Breast epithelium (tissue), 4 donors: ENCODE measurements at places on chromosomes 13 and 19. TPM values are rescaled to one million over a fixed set of nuclear protein-coding genes. Genes with fewer than 3 reads are reported as not detected.

Gene SIAH3
- total RNA-seq: under 0.01 TPM

Gene SLC7A10
- total RNA-seq: not detected

Gene DLL3
- not detected for total RNA-seq

Gene ACER1
- total RNA-seq: not detected

Gene CD209
- 2.3 TPM for total RNA-seq

Gene CEACAM16
- total RNA-seq: not detected

Gene KCTD15
- total RNA-seq: 14.6 TPM

Gene TEAD2
- 24.9 TPM for total RNA-seq

GRCh38 chr19:4687396-4687795 lies 17.3 kb upstream of the MYDGF start:
- no peaks in the 10 kb centered on the region for H3K4me1 ChIP-seq
- DNase-seq: no peak
- no peak overlapping the region for H3K4me3 ChIP-seq
- no peak overlapping the region for H3K27ac ChIP-seq

DNA sequence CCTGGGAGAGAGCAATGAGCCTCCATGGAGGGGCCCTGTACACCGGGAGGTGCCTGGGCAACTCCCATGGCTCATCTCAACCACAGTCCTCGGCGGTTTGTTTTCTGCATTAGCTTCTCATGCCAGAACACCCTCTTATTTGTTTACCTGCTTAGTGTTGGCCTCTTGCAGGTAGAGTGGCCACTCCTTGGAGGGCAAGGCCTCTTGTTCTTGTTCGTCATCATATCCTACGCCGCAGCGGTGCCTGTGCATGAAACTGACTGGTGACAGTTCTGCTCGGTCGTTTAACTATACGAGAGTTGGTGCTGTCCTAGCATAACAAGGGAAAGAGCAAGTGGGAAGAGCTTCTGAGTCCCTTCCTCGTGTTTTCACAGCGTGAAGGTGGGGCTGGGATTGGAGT lies 40.5 kb upstream of the RNF113B start:
- H3K36me3 ChIP-seq: no peaks in the 10 kb centered on the region
- no peak for DNase-seq
- H3K4me1 ChIP-seq: peaks cover 15% of the 10 kb centered on the region
- H3K4me3 ChIP-seq: no peak overlapping the region
- H3K27me3 ChIP-seq: no peaks in the 10 kb centered on the region

DNA sequence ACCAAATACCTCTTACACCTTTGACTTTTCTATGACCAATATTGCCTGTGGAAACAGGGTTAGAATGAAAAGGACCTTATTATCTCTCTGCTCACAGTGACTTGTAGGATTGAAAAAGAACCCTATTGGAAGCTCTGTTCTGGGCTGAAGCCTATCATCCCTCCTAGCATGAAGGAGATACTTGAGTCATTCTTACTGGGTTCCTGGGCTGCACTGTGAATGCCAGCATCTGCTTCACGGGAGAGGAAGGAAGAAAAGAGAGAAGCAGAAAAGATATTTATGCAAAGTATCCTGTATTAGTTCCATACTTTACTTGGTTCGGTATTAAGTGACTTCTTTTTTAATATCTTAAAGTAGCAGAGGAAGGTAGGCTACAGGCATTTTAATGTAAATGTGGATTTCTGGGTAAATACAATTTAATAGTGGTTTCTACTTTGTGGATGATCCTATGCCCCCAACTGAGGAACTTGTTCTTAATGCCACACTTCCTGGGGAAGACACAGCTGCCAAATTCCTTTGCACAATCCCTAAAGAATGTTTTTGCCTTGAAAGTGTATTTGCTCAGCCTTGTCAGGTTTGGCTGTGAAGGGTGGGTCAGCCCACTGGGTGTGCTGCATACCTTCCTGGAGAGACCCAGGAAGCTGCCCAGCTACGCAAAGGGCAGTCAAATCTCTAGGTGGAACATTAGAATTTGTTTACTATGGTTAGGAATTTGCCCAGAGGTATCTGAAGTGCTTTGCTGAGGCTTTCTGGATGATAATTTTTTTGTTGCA lies 13.7 kb upstream of the SCEL start:
- H3K36me3 ChIP-seq: no peaks in the 10 kb centered on the region
- DNase-seq: no peak
- H3K4me1 ChIP-seq: no peaks in the 10 kb centered on the region
- no peaks in the 10 kb centered on the region for H3K27me3 ChIP-seq

GRCh38 chr13:113358653-113359190 lies 5.2 kb downstream of the GRTP1 start:
- no peaks in the 10 kb centered on the region for H3K36me3 ChIP-seq
- no peak for DNase-seq
- H3K4me1 ChIP-seq: peaks cover 4% of the 10 kb centered on the region
- no peak overlapping the region for H3K4me3 ChIP-seq
- no peaks in the 10 kb centered on the region for H3K27me3 ChIP-seq

GRCh38 chr19:39430675-39431593 lies 4.8 kb downstream of the RPS16 start:
- H3K4me1 ChIP-seq: peaks cover 13% of the 10 kb centered on the region
- H3K27me3 ChIP-seq: no peaks in the 10 kb centered on the region
- H3K36me3 ChIP-seq: peaks cover 7% of the 10 kb centered on the region
- H3K4me3 ChIP-seq: no peak overlapping the region
- DNase-seq: no peak
- H3K27ac ChIP-seq: peak overlapping the region; percentile 43

DNA sequence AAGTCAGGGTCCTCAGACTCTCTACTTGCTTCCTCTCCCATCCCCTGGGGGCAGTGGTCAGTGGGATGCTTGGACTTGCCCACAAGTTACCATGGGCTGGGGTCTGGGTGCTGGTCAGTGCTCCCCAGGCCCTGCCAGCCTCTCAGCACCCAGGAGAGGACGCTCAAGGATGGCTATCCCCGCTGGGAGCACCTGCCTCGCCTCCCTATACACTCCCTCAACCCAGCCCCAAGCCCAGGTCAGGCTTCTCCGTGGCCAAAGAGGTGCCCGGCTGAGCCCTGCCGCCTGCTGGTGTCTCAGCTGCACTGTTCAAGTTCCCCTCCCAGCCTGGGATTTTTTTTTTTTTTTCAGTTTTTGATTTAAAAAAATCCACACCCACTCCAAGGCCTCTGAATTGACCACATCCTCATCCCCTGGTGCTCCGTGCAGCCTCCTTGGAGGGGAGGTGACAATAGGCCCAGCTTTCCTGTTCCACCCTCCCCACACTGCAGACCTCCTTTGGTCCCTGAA lies 10.8 kb downstream of the F2RL3 start:
- H3K27ac ChIP-seq: no peak overlapping the region
- no peak for DNase-seq
- no peaks in the 10 kb centered on the region for H3K27me3 ChIP-seq
- no peaks in the 10 kb centered on the region for H3K4me1 ChIP-seq
- no peak overlapping the region for H3K4me3 ChIP-seq

DNA sequence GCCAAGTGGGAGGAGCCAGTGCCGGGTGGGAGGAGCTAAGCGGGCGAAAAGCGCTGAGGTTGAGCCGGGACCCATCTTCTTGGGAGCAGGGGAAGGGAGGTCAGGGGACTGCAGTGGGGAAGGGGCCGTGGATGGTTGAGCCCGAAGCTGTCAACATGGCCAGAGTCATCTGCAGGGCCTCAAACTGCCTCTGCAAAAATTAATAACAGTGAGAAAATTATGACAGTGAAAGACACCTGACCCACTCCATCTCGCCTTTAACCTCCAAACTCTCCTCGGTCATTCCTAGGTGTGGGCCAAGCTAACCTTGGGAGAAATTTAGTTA lies 30.1 kb downstream of the ZNF557 start:
- H3K4me3 ChIP-seq: peak overlapping the region; percentile 70
- peaks cover 4% of the 10 kb centered on the region for H3K4me1 ChIP-seq
- H3K27ac ChIP-seq: peak overlapping the region; percentile 92
- DNase-seq: no peak
- no peaks in the 10 kb centered on the region for H3K36me3 ChIP-seq

GRCh38 chr19:2329501-2329916 lies 1.0 kb downstream of the SPPL2B start:
- no peak for DNase-seq
- H3K27ac ChIP-seq: no peak overlapping the region
- H3K4me3 ChIP-seq: peak overlapping the region; percentile 97
- H3K4me1 ChIP-seq: peaks cover 15% of the 10 kb centered on the region

- H3K4me1 ChIP-seq: no peaks in the 10 kb centered on the region
- H3K27ac ChIP-seq: no peak overlapping the region
- no peaks in the 10 kb centered on the region for H3K27me3 ChIP-seq
- H3K36me3 ChIP-seq: no peaks in the 10 kb centered on the region
- no peak overlapping the region for H3K4me3 ChIP-seq
Observed at GRCh38 chr13:46698014-46698413, 98.9 kb downstream of the ESD start.

- H3K4me3 ChIP-seq: no peak overlapping the region
- no peak for DNase-seq
- H3K36me3 ChIP-seq: no peaks in the 10 kb centered on the region
Observed at GRCh38 chr13:40570930-40571329, 95.5 kb downstream of the FOXO1 start.

DNA sequence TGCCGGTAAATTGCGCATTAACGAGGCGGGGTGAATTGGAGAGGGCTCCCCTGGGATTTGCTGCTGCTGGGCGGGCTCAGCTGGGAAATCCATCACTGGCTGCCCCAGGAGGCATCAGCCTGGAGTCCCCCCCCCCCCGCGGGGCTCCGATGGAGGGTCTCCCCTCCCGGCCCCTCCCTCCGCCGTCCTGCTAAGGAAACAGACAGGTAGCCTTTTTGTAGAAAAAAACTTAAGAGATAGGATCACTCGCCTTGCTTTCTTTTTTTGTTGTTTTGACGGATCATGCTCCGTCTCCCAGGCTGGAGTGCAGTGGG lies 6.8 kb downstream of the TLE6 start:
- no peak for DNase-seq
- no peaks in the 10 kb centered on the region for H3K36me3 ChIP-seq
- peak overlapping the region; percentile 98 for H3K27ac ChIP-seq

- no peaks in the 10 kb centered on the region for H3K4me1 ChIP-seq
- H3K27ac ChIP-seq: no peak overlapping the region
- H3K4me3 ChIP-seq: no peak overlapping the region
- no peaks in the 10 kb centered on the region for H3K36me3 ChIP-seq
Observed at GRCh38 chr19:32171719-32172151, 173.7 kb upstream of the ZNF507 start.

GRCh38 chr13:31433207-31433606 lies 233.4 kb downstream of the B3GLCT start:
- no peak overlapping the region for H3K4me3 ChIP-seq
- peak overlapping the region; percentile 29 for H3K27ac ChIP-seq
- no peak for DNase-seq

DNA sequence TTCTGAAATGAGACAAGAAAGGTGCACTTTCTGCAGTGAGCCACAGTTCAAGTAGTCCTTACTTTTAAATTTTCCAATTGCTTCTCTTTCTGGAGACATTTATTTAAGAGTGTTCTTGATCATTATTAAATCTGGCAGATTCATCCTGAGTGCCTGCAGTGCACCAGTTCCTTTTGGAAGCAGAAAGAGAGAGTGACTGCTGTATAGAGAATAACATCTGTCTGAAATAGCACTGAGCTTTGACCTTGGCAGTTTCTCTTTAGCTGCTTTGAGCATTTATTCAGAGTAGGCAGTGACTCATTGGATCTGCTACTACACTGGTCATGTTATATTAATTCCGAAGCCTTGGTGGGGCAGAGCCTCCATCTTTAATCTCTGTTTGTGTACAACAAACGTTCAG lies 1373.7 kb downstream of the PCDH9 start:
- DNase-seq: no peak
- H3K4me3 ChIP-seq: no peak overlapping the region
- H3K27ac ChIP-seq: no peak overlapping the region
- no peaks in the 10 kb centered on the region for H3K4me1 ChIP-seq
- no peaks in the 10 kb centered on the region for H3K27me3 ChIP-seq

- peaks cover 4% of the 10 kb centered on the region for H3K27me3 ChIP-seq
- H3K36me3 ChIP-seq: no peaks in the 10 kb centered on the region
- no peak overlapping the region for H3K27ac ChIP-seq
- no peak for DNase-seq
- H3K4me1 ChIP-seq: no peaks in the 10 kb centered on the region
- no peak overlapping the region for H3K4me3 ChIP-seq
Observed at GRCh38 chr19:3320354-3320670, 46.1 kb upstream of the NFIC start.

DNA sequence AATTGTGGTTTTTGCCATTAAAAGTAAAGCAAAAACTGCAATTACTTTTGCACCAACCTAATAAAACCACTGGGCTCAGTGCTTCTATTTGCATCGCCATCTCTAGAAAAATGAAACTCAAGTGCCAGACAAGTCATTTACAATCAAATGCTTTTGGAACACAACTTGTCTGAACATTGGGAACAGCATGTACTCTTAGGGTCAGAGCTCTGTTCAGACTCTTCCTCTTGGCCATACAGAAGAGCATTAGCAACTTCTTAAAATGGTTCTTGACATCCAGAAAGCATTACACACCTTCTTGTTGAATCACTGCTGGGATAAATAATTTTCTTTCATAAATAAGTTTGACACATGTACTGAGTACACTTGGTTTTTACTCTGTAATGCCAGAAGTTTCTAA lies 272.5 kb downstream of the DCLK1 start:
- H3K4me3 ChIP-seq: no peak overlapping the region
- H3K27me3 ChIP-seq: no peaks in the 10 kb centered on the region
- no peak overlapping the region for H3K27ac ChIP-seq
- no peak for DNase-seq
- H3K36me3 ChIP-seq: no peaks in the 10 kb centered on the region

DNA sequence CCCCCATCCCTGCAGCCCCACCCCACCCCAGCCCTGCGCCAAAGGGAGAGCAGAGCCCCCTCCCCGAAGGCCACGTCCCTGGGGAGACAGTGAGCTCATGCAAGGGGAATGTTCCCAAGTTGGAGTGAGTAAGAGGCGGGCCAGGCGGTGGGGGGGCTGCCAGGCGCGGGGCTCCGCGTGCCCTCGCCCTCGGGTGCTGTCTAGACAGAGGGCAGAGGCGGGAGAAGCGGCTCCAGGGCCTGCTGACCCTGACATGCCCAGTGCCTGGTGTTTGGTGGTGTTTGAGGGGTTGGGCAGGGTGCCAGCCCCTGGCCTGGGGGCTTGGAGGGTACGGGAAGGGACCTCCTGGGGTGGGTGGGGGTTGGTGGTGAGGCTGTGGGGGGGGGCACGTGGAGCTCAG lies 1.0 kb downstream of the FSTL3 start:
- peak overlapping the region; percentile 76 for H3K27ac ChIP-seq
- H3K4me1 ChIP-seq: peaks cover 15% of the 10 kb centered on the region
- DNase-seq: peak; percentile 75
- no peaks in the 10 kb centered on the region for H3K27me3 ChIP-seq
- no peaks in the 10 kb centered on the region for H3K36me3 ChIP-seq

- no peak for DNase-seq
- H3K36me3 ChIP-seq: no peaks in the 10 kb centered on the region
- no peaks in the 10 kb centered on the region for H3K4me1 ChIP-seq
- no peaks in the 10 kb centered on the region for H3K27me3 ChIP-seq
- H3K27ac ChIP-seq: no peak overlapping the region
Observed at GRCh38 chr13:112871742-112872141, 97.3 kb upstream of the MCF2L start.

GRCh38 chr13:89959074-89959473 lies 1388.4 kb upstream of the MIR17HG start:
- H3K4me1 ChIP-seq: no peaks in the 10 kb centered on the region
- no peak overlapping the region for H3K27ac ChIP-seq
- no peaks in the 10 kb centered on the region for H3K27me3 ChIP-seq
- no peak overlapping the region for H3K4me3 ChIP-seq

GRCh38 chr19:8000298-8001038 lies 5.0 kb downstream of the ELAVL1 start:
- no peaks in the 10 kb centered on the region for H3K36me3 ChIP-seq
- no peaks in the 10 kb centered on the region for H3K27me3 ChIP-seq
- peak overlapping the region; percentile 71 for H3K27ac ChIP-seq
- peaks cover 36% of the 10 kb centered on the region for H3K4me1 ChIP-seq
- DNase-seq: no peak
